T-cell (primary cell): ENCODE measurements at places on chromosomes 5 and 9.

DNA sequence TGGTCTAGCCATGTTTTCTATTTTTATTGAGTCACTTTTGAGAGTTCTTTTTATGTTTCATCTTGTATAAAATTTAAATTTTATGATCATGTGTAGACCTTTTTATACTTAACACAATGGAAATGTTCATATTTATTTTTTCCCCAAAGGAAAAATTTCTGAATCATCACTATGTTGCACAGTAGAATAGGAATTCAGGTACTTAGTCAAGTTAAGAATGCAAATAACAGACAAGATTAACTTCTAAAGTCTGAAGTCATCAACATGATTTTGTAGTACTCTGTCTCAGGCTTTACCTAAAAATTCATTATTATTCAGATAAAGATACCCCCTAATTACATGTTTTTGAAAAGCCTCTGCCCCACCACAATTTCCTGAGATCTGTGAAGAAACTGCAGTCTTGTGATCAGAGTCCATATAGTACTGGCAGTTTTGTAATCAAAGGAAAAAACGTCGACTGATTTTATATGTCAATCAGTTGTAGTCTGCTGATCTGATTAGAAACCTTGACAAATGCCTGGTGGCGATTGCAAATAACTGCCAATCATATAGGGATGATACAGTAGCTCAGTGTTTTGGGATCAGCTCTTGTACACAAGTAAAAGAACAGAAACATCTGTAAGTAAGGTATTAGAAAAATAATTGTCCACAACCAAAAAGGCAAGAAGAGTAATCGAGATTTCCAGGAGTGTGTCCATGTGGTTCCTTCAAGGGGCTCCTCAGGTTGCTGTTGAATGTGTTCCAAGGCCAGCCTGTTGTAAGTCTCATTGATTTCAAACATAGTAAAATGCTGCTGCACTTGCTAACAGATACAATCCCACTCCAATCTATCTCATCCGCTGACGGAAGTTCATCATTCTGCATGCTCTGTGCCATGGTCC, 352.4 kb downstream of the ARRDC3 start:
- no peak for DNase-seq

GRCh38 chr5:175415303-175415702, 28.7 kb downstream of the DRD1 start:
- DNase-seq = no peak

DNA sequence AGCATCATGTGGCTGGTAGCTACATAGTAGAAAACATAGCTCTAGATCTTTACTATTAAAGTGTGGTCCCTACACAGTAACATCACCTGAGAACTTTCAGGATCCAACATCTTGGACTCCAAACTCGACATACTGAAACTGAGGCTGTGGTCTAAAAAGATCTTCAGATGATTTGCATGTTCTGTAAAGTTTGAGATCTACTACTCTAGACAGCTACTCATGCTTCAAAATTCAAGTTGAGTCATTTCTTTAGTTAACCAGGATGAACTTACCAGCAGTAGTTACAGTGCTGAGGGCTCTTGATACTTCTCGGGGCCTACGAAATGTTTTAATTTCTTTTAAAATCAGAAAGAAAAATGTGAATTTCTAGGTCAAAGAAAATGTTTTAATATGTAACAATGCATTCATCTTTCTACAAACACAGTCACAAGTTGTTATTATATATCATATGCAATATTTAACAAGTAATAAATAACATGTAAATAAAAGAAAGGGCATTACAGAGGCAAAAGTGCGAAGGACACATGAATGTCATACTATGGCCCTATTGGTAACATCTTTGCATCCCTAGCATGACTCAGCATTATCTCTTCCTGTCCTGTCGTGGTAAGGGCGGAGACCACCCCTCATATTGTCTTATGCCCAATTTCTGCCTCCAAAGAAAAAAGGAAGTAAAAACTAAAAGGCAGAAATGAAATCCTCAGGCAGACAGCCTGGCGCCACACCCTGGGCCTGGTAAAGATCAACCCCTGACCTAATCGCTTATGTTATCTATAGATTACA, 563.9 kb upstream of the TLE4 start:
- DNase-seq = no peak

DNA sequence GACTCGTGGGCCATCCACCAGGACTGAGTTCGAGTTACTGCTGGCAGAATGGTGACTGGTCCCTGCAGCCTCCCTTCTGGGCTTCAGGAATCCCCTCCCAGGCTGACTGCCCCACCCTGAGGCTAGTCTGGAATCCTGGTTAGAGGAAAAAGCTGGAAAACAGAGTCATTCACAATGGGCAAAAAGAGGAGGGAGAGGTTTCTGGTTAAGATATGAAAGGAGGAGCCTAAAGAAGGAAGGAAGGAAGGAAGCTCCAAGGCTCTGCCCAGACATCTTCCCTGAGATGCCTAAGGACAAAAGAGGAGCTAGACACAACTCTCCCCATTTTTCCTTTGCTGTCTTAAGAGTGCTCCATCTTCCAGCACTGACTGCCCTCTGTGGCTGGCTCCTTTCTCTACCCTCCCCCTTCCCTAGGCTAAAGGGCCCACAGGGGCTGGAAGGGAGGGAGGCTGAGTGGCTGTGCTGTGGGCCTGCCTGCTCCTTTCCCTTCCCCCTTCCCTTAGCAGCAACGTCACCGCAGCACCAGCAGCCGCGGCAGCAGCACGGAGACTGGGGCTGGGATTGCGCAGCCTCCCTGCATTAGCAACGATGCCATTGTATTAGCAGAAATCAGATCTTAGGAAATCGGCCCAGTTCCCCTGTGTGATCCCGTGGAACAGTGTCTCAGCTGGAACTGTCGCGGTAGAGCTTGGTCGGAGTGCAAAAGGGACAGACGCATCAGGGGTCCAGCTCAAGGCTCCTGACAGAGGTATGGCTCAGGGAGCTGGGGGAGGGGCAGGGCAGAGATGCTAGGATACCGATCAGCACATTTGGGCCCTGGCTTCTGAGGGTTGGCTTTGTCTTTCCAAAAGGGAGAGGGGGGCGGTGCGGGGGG, 48.7 kb downstream of the RUSC2 start:
- no peak for DNase-seq

- DNase-seq = no peak
Measured at GRCh38 chr9:121353241-121354061, 16.6 kb downstream of the STOM start.

DNA sequence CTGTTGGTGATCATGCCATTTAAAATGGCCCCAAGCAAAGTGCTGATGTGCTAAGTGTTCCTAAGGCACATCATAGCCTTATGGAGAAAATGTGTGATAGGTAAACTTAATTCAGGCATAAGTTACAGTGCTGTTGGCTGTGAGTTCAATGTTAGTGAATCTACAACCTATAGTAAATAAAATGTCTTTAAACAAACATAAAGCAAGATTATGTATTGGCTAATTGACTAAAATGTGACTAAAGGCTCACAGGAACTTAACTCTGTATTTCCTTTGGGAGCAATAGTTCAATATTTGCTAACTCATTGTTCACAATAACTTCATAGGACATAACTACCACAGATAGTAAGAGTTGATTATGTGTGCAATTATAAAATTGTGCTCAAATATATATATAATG, 49.4 kb upstream of the LRRC19 start:
- DNase-seq = no peak
